ENCODE measurements at places on chromosomes 7 and 10.

- DNase-seq = no peak
These were observed 180.3 kb downstream of the NPSR1 start for GRCh38 chr7:34838329-34838728.

GRCh38 chr7:146937836-146938235 lies 821.2 kb downstream of the CNTNAP2 start:
- DNase-seq = no peak

DNA sequence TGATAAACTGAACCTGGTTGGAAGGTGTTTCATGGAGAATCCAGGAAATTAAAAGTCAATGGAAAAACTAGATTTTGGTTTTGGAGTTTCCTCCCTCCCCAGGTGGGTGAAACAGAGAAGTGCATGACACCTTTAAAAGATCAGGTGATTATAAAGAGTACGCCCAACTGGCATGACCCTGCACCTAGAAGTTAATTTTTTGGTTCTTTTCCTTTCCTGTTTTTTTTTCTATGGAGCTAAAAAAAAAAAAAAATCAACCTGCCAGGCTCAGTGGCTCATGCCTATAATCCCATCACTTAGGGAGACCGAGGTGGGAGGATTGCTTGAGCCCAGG lies 7.9 kb downstream of the GJD4 start:
- DNase-seq = no peak

DNA sequence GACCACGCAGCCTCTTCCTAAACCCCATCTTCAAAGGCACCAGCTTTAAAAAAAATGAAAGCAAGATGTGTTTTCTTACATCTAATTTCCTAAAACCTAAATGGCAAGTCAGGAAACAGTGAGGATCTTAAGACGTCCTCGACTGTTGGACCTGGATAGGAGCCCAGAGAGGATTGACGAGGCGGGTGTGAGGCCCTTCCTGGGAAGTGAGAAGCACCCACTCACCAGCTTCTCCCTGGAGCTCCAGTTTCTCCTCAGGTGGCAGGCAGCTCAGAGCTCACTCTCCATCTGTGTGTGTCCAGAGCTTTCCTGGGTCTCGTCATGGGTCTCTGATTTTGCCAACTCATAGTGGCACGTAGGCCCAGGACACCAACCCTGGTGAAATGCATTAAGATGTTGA lies 614.0 kb upstream of the AUTS2 start:
- no peak for DNase-seq

GRCh38 chr7:101740981-101741725 lies 76.3 kb upstream of the CUX1 start:
- DNase-seq = peak; percentile 72

GRCh38 chr7:94423863-94424735 lies 29.4 kb downstream of the COL1A2 start:
- no peak for DNase-seq

- no peak for DNase-seq
These were observed 4.2 kb downstream of the EPHB4 start for GRCh38 chr7:100823140-100823525.

GRCh38 chr7:92778972-92779371 lies 57.4 kb downstream of the CDK6 start:
- DNase-seq = peak; percentile 34

GRCh38 chr10:67602268-67602950 lies 93.6 kb downstream of the CTNNA3 start:
- DNase-seq = no peak

DNA sequence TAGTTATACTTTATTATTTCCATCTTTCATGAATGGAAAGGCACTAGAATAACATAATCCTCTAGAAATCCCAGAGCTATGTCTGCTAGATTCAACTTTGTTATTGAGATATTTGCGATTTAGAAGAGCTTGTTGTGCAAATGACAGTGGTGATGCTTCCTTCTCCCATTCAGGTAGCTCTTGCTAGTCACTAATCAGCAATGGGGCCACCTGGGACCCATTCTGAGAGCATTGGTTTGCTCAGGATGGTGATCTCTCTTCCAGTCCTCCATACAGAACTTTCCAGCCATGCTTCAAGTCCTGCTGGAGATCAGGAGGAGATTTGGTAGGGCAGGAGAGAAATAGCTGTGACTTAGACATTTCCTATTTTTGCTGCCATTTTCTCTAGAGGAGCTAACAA lies 65.8 kb upstream of the WNT16 start:
- no peak for DNase-seq

- peak; percentile 36 for DNase-seq
These were observed 220.0 kb downstream of the ARHGAP21 start for GRCh38 chr10:24503461-24504320.

GRCh38 chr7:145339319-145339718 lies 503.5 kb upstream of the TPK1 start:
- DNase-seq = no peak

- DNase-seq = peak; percentile 63
These were observed 6.9 kb downstream of the MTG1 start for GRCh38 chr10:133400624-133401424.

DNA sequence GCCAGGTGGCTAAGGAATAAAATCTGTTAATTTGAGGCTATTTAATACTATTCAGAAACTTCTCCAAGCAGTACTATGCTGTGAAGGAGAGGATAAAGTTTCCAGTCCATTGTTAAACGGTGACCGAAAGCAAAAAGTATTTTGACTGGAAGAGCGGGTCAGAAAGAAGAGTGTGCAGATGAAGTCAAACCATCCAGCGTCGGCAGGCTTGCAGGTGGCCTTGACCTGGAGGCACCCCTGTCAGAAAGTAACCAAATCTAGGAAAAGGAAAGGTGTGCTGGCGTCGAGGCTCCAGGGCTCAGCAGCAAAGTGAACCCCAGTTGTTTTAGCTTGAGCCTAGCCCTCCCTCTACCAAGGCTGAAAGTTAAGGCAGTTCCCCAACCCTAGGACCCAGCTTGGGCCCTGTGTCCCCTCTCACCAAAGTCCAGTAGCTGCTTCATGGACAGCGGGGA lies 544 bp downstream of the PDK4 start:
- no peak for DNase-seq

DNA sequence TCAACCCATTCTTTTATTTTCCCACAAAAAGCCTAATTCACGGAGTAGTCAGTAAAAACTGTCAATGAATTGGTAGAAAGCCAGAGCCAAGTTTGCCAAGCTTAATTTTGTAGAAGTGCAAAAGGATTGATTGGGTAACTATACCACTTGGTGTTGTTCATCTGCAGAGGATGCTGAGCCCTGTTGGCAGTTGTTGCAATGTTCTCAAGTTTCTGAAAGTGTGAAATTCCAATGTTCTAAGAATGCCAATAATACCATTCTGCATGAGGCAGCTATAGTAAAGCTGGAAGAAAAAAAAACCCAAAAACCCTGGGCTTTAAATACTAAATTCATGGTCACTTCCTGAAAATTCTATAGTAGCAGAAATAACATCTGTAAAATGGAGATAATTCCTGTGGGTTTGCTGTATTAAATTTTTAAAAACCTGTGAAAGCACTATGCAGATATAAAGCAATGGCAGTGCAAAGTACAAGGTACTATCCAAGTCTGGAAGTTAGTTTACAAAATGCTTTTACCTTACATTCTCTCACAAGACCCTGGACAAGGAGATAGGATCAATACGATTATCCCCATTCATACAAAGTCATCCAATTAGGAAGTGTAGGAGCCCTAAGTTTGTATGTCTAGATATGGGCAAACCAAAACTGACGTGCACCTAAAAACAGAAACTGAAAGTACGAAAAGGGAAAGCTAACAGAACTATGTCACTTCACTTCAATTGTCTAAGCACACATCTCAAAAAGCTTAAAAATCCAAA lies 6.0 kb upstream of the PON1 start:
- DNase-seq = peak; percentile 33

Data from GM12878 (cell line).